Activated CD4-positive, alpha-beta T cell treated with anti-CD3 and anti-CD28 coated beads for 36 hours (primary cell): ENCODE measurements at places on chromosomes 2 and 18. TPM values are rescaled to one million over a fixed set of nuclear protein-coding genes. Genes with fewer than 3 reads are reported as not detected.

GRCh38 chr2:109446278-109447131 is 167.3 kb downstream of the SEPTIN10 start:
- no peak for DNase-seq
- H3K36me3 ChIP-seq = peaks cover 14% of the 10 kb centered on the region
- no peak overlapping the region for H3K27ac ChIP-seq
- H3K4me3 ChIP-seq = no peak overlapping the region

GRCh38 chr2:54042897-54043620 is 72.3 kb upstream of the PSME4 start:
- H3K4me1 ChIP-seq = peaks cover 10% of the 10 kb centered on the region
- no peaks in the 10 kb centered on the region for H3K27me3 ChIP-seq

- peaks cover 6% of the 10 kb centered on the region for H3K4me1 ChIP-seq
- peaks cover 2% of the 10 kb centered on the region for H3K27me3 ChIP-seq
- H3K4me3 ChIP-seq = no peak overlapping the region
- H3K36me3 ChIP-seq = no peaks in the 10 kb centered on the region
- no peak for DNase-seq
Observed at GRCh38 chr2:38279201-38279600, 97.9 kb downstream of the ATL2 start.

CGREF1 gene
- 7.0 TPM for total RNA-seq
